ENCODE measurements at places on chromosomes 3 and 15.

GRCh38 chr3:129315223-129315997, 36.7 kb downstream of the HMCES start:
- DNase-seq, result no peak

DNA sequence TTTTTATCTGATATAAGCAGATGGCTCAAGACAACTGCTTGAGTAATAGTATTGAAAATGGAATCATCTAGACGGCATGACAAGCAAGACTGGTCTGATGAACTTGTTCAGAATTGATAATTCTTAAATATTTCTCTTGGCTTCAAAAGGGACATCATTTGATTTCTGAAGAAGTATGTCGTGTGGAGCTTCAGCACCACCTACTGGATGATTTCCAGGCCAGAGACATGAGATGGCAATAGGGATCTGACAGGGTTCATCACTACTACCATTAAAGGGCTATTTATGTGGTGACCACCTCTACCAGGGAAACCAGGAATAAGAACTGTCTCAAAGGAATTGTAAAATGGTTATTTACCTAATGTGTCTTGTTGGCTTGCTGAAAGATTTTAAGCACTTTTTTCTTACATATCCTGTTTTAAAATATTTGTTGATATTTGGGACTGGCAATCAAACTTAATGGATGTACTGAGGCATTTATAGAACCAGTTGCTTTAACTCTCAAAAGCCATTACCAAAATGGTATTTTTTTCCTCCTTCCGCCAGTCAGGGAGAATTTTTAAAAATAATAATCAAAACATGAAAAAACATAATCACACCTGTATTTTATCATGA, 99.5 kb upstream of the FAM98B start:
- DNase-seq, result peak; percentile 36

DNA sequence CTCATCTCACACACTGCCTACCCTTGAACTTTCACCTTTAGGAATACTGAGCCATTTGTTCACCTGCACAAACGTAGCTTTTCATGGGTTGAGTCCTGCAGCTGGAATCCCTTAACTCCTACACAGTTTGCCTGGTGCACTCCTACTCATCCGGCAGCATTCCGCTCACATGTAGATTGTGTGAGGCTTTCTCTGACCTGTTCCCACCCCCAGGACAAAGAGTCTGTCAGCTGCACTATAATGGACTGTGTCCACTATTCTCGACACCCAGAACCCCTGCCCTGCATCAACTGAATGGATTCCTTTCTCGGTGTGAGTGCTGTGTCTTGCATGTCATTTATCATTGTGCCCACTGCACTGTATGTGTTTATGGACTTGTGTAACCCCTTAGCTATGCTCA, 54.9 kb downstream of the EPHB3 start:
- DNase-seq, result no peak

- DNase-seq, result no peak
Measured at GRCh38 chr3:112687616-112688015, 46.7 kb upstream of the CCDC80 start.

- no peak for DNase-seq
Measured at GRCh38 chr3:148389916-148390315, 307.8 kb upstream of the AGTR1 start.

Data from hippocampal formation (tissue), 2 donors.